ENCODE measurements at places on chromosomes 16 and 17. TPM values are rescaled to one million over a fixed set of nuclear protein-coding genes. Genes with fewer than 3 reads are reported as not detected.

DNA sequence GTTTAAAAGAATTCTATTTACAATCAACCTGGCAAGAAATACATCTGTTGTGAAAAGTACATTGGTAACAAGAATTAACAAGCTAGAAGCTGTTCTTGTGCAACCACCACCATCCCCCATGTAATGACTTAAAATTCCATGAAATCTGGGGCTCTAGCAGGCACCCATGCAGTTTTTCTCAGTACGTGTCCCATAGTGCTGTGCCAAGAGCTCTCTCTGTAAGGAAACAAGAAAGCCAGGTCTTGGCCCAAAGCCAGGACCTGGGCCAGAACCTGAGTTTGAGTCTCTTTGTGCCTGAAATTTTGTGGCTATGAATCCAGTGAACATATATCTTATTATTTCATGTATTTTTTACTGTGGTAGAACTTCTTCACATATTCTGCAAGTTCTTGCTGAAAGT is 46.6 kb downstream of the NUP93 start:
- no peak for DNase-seq

- no peak for DNase-seq
Measured at GRCh38 chr17:41377546-41377945, 4.6 kb downstream of the KRT34 start.

DNA sequence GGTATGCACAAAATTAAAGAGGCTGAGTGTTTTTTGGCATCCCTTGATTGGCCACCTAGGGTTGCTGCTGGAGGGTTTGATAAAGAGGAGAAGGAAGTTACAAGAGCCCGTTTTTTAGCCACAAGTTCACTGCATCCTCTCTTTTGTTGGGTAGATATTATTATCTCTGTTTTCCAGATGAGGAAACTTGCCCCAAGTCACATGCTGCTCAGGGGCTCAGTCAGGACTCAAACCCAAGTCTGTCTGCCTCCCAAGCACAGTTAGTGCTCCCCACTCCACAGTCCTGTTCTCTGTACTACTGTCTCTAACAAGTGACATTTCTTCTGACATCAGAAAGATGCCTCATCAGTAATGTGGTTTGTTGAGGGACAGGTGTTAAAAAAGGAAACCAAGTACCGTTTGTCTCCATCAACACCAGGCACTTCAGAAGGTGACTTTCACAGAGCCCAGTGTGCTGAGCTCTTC is 1.4 kb downstream of the NT5M start:
- no peak for DNase-seq

DNA sequence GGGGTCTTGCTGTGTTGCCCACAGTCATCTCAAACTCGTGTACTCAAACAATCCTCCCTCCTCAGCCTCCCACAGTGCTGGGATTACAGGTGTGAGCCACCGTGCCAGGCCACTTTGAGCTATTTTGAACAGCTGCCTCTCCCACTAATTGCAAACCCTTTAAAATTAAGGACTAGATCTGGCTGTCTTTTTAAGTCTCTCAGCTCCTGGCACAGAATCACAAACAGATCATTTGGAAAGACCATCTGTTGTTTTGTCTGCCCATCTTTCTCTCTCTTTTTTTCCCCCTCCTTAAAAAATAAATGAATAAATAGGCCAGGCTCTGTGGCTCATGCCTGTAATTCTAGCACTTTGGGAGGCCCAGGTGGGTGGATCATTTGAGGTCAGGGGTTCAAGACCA is 10.9 kb upstream of the STAT3 start:
- no peak for DNase-seq

- DNase-seq: no peak
Measured at GRCh38 chr17:30274887-30275286, 16.9 kb downstream of the BLMH start.

DNA sequence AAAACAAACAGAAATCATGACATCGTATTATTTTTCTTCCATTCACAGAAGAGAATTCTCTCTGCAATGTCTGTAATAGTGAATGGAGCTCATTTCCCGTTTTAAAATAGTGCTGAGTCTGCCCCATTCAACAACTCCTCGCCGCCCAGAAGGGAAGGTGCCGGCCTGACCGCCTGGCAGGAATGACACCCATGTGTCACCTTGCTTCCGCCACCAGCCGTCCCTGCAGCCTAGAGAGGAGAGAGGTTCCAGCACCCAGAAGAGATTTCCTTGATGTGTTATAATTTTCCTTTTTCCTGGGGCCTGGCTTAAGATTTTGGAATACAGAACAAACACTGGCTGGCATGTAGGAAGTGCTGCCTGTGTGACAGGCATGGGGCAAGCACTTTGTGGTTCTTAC is 60.0 kb downstream of the MEAK7 start:
- no peak for DNase-seq

DNA sequence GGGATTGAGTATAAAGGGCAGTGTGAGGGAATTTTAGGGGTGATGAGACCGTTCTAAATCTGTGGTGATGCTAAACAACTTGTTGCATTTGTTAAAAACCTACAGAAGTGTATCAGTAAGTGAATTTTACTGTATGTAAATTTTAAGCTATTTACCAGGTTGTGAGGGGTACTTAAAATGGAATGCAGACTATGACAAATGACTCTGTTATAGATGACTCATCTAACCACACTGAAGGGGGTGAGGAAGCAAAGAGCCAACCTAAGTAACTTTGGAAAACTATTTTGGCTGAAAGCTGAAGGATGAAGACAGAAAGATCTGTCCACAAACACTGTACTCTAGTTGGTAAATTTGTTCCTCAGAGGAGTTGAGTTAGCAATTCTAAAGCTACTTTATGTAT is 5.3 kb upstream of the MKS1 start:
- no peak for DNase-seq

GRCh38 chr16:8645831-8646230 is 24.3 kb downstream of the METTL22 start:
- DNase-seq: no peak

GRCh38 chr17:37384560-37385149 is 8.9 kb downstream of the C17orf78 start:
- DNase-seq: no peak

DNA sequence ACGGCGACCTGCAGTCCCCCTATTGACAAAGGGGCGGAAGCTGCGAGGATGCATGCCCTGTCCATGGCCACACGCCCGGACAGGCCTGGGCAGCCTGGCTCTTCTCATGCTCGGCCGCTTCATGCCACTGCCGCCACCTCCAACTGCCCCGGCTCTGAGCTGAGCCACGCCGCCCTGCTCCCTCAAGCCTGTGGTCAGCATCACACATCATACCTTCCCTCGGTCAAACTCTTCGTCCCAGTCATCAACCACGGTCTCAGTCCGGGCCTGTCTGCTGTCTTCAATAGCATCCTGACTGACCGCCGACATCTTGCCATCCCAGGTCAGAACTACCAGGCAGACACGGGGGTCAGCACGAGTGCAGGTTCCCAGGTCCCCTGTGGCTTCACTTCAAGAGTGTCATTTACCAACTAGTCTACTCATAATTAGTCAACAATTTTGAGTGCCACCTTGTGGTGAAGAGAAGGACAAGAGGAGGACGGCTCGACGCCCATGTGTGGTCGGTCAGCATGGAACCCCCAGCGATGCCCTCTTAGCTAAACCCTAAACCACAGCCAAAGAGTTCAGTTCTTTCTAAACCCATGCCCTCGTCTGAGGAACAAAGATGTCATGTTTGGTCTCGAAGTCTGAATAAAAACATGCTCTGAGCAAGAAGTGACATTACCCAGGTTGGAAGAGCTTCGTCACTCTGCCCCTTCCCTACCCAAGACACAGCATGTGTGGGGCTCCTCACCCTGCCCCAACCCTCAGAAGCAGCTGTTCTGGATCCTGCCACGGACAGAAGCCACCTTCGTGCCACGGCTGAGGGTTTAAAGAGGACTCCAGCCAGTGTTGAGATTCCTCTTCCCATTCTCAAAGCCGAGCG is 16.9 kb upstream of the CYTH1 start:
- no peak for DNase-seq

DNA sequence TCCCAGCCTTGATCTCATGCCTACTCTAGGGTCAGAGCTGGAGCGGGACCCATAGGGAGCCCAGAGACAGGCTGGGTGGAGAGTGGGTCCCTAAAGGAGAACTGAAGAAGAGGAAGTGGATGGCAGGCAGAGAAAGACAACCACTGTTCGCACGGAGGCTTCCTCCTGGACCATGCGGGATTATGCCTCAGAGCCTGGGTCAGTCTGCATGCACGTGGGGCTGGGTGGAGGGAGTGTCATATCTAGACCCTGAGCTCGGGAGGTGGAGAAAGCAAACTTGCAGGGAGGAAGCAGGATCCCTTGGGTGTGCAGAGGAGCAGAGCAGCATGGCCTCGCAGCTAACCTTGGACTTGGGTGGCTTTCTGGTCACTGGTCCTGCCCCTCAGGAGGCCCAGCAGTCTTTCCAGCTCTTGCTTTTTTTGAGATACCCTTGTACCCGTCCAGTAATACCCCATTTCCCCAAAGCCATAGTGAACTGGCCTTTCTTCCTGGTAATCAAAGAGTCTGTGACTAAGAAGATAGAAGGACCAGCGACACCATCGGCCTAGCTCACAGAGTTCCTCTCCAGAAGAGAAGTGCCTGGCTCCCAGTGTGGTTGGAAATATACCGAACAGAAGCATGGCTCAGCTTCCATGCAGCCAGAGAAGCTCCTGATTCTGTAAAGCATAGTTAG is 344.2 kb downstream of the CPPED1 start:
- DNase-seq: no peak

DNA sequence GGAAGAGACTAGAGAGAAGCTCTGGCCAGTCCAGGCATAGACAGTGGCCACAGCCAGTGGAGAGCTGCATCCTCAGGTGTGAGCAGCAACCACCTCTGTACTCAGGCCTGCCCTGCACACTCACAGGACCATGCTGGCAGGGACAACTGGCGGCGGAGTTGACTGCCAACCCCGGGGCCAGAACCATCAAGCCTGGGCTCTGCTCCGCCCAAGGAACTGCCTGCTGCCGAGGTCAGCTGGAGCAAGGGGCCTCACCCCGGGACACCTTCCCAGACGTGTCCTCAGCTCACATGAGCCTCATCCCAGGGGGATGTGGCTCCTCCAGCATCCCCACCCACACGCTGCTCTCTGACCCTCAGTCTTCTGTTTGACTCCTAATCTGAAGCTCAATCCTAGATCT is 3.2 kb downstream of the RHBDF1 start:
- no peak for DNase-seq

DNA sequence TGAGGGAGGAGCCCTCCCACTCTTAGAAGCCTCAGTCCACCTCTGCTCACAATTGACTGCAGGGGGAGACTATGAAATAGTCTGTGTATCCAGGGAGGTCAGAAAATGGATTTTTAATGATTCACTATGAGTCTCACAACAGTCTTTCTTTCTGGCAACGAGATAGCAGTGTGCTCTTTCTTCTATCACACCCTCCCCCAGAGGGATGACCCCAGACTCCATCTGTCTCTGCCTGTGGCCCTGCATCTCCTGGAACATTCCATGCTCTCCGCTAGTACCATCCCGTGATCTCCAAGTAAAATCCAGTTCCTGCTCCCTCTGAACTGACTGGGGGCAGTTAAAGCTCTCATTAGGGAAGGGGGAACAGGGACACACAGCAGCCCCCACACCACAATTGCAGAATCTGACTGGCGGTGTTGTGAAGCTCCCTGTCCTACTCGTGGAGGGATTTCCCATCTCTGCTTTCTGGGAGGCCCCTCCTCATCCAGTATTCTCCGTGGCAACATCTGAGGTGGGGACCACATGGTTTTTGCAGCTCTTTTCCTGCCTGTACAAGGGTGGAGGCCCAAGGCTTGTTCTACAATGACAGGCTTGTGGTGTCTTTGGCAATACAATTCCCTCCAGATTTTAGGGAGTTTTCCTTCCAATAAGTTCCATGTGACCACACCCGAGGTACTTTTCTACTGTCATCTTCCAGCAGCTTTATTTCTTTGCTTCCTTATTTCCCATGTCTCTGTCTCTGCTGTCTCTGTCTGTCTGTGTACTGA is 19.4 kb downstream of the NATD1 start:
- DNase-seq: no peak

- DNase-seq: no peak
Measured at GRCh38 chr17:38579934-38580333, 25.8 kb downstream of the SRCIN1 start.

- no peak for DNase-seq
Measured at GRCh38 chr16:21001262-21001661, 100.7 kb downstream of the LYRM1 start.

DNA sequence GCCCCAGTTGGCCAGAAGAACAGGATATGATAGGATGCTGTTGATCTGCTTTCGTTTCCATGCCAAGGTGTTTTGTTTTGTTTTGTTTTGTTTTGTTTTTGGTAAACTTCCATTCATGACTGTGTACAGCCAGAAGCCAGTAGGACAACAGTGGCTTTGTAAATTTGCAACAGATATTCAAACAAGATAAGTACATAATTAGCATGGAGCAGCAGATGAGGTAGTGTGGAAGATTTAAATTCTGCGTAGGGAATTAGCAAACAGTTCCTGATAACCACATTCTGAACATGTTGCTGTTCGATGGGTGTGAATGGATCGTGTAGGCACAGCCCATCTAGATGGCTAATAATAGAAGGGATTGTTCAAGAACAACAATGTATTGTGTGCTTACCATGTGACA is 1080.1 kb upstream of the RBFOX1 start:
- no peak for DNase-seq

DNA sequence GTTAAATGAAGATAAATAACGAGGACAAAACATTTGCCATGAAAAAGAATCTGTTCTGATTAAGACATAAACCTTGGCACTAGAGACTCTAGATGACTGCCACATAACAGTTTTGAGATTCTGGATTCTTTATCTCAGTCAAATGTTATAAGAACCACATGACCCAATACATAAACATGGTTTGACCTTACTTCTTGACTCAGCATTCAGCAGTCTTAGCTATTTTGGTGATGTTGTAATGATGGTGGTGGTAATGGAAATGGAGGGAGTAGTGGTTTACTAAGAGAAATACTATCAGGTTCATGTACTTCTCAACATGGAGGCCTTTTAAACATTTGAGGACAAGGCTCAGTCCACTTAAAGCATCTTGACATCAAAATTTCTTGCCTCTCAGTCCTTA is 925.4 kb downstream of the CDH11 start:
- no peak for DNase-seq

GRCh38 chr17:78082988-78083387 is 45.6 kb downstream of the TMC6 start:
- no peak for DNase-seq

DNA sequence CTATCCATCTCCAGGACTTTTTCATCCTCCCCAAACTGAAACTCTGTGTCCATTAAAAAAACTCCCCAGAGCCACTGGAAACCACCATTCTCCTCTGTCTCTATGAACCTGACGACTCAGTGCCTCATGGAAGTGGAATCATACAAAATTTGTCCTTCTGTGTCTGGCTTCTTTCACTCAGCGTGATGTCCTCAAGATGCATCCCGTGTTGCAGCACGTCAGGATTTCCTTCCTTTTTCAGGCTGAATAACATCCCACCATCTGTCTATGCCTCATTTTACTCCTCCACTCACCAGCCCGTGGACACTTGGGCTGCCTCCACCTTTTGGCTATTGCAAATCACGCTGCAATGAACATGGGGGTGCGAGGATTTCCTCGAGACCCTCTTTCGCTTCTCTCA is 12.6 kb upstream of the ALDH3A1 start:
- no peak for DNase-seq

- peak; percentile 68 for DNase-seq
Measured at GRCh38 chr17:80832888-80833583, 158.6 kb upstream of the CHMP6 start.

The PPP1R27 gene
- 0.17 TPM for polyA plus RNA-seq

The PERCC1 gene
- polyA plus RNA-seq: not detected

The RNF112 gene
- 1.4 TPM for polyA plus RNA-seq

The KIF19 gene
- polyA plus RNA-seq: 0.37 TPM

The SLFN14 gene
- 0.18 TPM for polyA plus RNA-seq

The TEKT5 gene
- 0.10 TPM for polyA plus RNA-seq

The TNP2 gene
- polyA plus RNA-seq: not detected
